ENCODE measurements at places on chromosomes 7 and 10. TPM values are rescaled to one million over a fixed set of nuclear protein-coding genes. Genes with fewer than 3 reads are reported as not detected.

DNA sequence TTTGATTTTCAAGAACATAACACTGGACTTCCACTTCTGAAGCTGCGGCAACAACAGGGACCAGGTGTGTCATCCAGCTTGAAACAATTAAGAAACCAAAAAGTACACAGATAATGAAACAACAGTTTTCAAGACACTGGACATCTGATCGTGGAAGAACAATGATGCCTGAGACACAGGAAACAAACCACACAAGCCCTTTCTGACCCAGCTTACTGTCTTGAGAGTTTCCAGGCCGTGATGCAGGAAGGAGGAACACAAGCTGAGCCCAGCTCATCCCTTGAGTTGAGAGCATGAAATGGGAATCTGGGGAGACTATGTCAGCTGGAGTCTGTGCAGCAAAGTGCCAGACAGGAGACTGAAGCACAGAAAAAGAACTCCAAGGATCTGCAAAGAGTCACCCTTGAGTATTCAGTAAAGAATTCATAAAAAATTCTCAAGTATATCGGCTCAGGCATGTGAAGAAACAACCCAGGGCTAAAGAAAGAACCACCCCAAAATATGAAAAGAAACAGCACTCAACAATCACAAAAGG lies 91.6 kb downstream of the RNF32 start:
- DNase-seq, result no peak

- no peak for DNase-seq
Observed at GRCh38 chr7:114973147-114973546, 51.3 kb downstream of the MDFIC start.

- DNase-seq, result no peak
Observed at GRCh38 chr7:91850455-91850854, 30.0 kb downstream of the MTERF1 start.

DNA sequence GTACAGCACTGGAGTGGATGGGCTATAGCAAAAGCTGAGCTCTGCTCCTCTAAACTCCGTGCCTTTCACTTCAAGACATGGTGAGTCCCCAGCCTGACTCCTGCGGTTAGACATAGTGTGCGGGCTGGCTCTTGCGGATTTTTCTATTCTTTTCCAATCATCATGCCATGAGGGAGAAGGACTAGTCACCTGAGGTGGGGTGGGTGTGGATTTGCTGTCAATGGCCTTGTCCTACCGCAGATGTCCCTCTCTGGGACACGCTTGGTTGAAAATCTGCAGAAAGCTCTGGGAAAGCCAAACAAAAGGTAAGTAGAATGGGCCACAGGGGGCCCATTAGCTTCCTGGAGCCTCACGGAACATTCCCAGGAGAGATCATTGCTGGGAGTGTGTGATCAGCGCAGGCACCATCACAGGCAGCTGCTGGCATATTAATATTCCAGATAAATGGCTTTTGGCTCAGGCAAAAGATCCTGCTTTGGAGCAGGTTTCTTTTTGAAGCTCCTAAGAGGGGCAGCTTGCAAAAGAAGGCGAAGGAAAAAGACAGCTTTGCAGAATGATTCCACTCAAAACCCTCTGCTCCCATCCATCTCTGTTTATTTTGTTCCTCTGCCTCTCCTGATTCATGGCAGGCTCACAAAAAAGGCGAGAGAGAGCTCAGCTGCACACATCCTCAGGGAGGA lies 509.0 kb upstream of the ZMIZ1 start:
- no peak for DNase-seq

GRCh38 chr10:47161465-47161864 lies 138.5 kb upstream of the GDF10 start:
- no peak for DNase-seq

DNA sequence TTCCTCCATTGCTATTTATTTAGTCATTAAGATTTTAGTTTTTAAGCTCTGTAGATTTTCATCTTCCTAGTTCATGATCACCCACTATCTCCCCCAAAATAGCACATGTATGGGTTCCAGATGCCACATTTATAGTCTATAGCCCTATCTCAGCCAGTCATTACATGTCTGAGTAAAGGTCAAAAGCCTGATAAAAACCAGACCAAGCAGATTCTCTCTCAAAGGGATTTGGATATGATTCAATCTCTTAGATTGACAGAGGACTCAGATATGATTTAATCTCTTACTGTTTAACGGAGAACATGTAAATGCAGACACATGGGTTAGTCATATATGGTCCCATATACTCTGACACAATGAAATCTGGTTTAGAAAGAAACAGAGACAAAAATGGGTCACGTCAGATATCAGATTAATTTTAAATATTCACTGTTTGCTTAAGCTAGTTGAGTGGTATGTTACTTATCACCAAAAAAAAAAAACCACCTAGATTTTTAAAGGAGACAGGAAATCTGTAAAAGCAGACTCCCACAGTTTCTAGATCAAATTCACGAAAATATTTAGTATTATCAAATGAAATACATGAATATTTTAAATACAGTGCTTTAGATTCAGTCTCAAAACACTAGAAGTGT lies 107.0 kb upstream of the LRRN3 start:
- no peak for DNase-seq

DNA sequence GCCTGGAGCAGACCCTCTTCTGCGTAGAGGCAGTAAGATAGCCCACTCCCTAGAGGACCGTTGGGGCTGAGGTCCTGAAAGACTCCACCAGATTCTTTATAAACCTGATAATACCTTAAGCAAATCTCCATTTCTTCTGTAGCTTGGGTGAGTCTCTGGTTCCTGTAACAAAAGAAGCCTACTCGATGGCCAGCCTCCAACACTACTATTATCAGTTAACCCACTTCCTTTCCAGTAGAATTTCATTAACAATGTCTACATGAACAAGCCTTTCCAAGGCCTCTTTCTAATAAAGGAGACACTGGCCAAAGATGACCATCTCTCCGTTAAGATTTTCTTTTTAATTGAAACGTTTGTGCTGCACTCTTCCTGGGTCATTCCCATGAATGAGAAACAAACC lies 201.7 kb upstream of the KCTD7 start:
- no peak for DNase-seq

Gene NKX2-3
- total RNA-seq, result not detected

Gene STEAP1
- not detected for total RNA-seq

Gene HMX2
- total RNA-seq, result not detected

Data from CD4-positive, alpha-beta T cell (primary cell).